A673 (cell line): ENCODE measurements at places on chromosomes 2 and 18.

DNA sequence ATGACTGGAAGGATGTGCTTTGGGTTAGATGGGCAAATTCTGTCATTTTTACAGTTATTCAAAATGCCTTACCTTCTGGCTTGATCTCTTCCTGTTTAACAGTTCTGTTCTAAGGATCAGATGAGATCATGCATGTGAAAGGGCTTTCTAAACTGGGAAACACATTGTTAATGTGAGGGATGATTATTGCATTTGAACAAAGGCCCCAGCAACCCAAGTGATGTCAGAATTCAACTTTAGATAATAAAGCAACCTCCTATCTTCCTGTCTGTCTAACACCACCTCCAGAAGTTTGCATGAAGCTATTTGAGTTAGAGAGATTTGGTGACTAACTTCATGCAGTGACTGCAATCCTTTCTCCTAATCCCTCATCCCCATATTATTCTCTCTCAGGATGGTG lies 77.8 kb upstream of the B3GNT2 start:
- peak; percentile 6 for DNase-seq

DNA sequence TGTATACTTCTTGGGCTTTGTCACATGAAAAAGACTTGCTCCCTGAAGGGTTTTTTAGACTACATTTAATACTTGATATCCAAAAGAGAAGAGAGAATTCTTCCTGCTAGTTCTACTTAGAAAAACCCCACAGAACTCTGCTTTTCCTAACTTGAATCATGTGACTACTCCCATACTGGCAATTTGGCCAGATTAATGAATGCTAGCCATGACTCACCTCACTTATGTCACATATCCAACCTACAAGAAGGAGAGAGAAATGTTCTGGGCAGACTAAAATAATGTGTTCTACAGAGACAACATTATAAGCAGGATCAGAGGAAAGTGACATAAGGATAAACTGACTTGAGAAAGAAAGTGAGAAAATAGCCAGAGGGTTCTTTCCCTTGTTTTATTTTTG lies 249.3 kb upstream of the GULP1 start:
- peak; percentile 19 for DNase-seq

- DNase-seq: no peak
Observed at GRCh38 chr2:3177891-3178577, 199.6 kb downstream of the EIPR1 start.

DNA sequence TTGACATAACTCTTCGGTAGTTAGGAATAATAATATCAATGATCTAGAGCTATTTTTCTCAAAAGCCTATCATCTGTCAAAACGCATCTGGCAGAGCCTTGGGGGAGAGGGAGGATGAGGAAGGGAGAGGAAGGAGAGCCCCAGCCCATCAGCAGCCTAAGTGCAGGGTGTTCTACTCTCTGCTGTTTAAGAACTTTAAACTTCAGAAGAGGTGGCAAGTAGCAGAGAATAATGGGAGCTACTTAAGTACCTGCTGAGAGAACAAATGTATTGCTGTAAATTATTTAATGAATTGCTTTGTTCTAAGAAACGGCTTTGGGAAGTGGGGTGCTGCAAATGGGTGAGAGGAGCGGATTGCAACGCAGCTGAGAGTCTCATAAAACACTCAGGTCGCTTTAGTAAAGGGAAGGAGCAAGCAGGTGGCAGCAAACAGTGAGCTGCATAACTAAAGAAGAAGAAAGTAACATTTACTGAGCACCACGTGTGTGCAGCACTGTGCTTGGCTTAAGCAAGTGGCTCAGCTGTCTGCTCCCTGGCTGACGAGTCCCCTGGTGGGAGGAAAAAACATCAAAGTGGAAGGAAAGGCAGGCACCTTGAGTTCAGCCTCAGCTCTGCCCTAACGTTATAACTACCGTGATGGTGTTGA lies 26.3 kb upstream of the SH3RF3 start:
- DNase-seq: no peak

DNA sequence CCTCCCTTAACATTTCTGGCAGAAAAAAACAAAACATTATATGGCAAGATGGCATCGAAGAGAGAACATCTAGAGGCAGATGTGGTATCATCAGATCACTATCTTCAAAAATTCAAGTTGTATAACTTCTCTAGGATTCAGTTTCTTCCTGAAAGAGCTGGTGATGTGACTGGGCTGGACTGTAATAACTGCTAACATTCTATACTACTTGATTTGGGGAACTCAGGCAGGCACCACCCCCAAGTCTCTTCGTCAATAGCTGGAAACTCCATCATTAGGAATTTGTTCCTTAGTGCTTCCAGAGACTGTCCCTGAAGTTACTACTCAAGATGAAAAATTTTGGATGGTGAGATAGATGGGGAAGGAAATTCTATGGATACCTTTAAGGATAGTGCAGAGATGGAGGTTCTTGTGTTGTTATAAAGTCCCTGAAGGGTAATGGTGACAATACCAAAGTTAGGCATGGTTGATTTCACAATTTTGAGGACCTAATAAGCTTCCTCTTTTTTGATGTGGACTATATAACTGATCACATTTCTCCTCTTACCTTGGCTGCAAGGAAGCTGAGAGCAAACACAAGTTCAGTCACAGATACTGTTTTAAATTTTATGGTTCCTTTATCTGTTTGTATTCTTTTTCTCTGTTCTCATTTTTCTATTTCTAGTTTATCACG lies 59.1 kb upstream of the PGAP1 start:
- DNase-seq: no peak

- DNase-seq: no peak
Observed at GRCh38 chr2:129459200-129459876, 520.1 kb upstream of the RAB6C start.

DNA sequence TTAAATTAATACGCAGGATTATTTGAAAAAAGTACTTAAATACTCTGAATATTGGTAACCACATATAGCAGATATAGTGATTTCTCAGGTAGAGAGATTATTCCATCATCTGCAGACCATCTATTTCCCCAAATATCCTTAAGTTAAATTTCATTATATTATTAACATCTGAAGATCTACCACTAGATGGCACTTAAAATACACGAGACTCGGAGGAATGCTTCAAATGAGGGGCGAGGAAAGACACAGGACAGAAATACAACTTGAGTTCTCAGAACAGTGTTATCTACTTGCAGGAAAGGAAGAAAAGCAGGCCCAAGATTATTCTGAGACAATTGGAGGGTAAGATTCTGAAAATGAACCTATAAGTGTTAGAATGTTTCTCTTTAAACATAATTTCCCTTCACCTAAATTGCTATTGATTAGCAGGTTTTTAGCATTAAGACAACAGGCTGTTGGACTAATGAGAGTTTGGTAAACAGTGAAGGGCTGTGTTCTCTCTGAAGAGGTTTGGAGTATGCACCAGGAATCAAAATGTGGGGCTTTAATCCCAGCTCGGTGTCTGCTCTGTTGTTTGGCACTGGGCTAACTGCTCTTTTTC lies 76.9 kb upstream of the GCFC2 start:
- DNase-seq: peak; percentile 77

GRCh38 chr2:21793461-21793860 lies 669.7 kb downstream of the TDRD15 start:
- DNase-seq: no peak

DNA sequence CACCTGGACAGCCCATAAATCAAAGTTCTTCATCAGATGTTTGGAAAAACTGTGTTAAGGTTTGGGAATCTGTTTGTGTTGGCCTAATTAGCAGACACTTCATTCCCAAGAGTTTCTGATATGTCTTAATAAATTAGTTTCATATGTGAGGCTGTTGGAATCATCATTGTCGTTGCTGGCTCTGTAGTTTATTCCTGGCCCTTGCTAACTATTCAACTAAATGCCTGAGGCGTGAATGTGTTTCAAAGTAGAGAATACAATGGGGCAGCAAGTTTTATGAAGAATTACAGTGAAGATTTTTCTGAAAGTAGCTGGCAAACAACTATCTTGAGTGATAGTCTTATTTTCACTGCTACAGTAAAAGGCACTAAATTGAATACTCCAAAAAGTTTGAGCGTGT lies 141.1 kb downstream of the PARD3B start:
- no peak for DNase-seq

GRCh38 chr18:74638210-74638609 lies 40.5 kb downstream of the ZNF407 start:
- no peak for DNase-seq

DNA sequence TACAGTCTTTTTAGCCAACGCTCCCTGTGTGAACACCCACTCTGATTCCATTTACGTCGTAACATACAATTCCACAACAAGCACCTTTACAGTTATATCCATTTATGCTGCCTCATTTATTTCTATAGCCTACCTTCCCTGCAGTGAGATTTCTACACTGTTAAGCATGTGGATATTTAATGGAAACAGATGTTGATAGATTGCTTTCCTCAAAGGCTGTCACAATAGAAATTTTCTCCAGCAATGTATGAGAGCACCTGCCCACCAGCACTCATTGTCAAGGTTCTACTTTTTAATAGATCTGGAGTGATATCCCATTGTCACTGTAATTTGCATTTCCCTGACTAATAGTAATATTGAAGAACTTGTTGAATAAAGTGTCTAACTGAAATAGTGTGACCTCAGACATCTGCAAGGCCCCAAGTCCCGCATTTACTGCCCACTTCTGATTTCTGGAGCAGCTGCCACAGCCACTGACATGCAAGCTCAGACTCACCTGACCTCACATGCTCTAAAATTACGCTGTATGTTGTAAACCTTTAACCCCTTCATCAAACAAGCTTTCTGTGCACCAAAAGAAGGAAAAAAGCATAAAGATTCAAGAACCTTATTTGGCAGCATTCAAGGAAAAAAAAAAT lies 295.1 kb downstream of the CNTNAP5 start:
- no peak for DNase-seq
